Right lung (tissue), 10 donors: ENCODE measurements at places on chromosomes 5 and 9. TPM values are rescaled to one million over a fixed set of nuclear protein-coding genes. Genes with fewer than 3 reads are reported as not detected.

CLPTM1L gene
- polyA plus RNA-seq = 84.6 TPM

DND1 gene
- polyA plus RNA-seq = not detected

LHX2 gene
- 0.14 TPM for polyA plus RNA-seq

SHC3 gene
- 14.5 TPM for polyA plus RNA-seq

SETD9 gene
- 11.0 TPM for polyA plus RNA-seq

AIF1L gene
- polyA plus RNA-seq = 49.5 TPM

RABGAP1 gene
- 82.0 TPM for polyA plus RNA-seq

DNA sequence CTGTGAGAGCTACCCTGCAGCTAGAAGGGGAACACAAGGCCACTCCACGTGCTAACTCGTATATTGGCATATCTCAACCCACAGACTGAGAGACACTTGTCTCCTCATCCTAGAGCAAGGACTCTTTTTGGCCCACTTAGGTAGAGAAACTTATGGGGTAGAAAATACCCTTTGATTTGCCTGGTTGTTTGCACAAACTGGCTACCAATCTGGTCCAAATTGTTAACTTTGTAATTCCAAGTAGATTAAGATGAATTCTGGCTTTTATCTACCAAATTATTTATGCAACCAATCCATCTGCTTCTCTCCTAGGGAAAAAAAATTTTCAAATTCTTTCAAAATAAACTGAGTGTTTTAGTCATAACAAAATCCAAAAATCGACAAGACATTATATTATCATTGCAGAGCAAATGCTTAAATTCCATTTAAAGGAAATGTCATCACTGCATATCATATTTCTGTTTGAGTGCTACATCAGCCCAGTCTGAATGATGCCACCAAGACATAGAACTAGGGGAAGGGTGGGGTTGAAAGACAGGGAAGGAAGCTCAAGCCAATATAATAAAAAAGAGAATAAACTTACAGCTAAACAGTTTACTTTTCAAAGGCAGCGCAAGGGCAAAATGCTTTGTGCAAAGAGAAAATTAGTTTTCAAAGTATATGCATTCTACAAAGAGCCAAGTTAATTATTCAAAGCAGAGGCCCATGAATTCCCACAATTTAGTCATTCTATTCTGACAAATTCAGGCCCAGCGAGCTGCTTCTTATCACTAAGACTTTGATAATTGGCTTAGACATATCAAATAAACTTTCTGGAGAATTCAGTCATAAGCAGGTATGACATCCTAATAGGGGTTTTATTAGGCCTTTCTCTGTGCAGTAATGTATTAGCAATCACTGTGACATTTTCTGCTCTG is 198.0 kb downstream of the CAAP1 start:
- DNase-seq = no peak

DNA sequence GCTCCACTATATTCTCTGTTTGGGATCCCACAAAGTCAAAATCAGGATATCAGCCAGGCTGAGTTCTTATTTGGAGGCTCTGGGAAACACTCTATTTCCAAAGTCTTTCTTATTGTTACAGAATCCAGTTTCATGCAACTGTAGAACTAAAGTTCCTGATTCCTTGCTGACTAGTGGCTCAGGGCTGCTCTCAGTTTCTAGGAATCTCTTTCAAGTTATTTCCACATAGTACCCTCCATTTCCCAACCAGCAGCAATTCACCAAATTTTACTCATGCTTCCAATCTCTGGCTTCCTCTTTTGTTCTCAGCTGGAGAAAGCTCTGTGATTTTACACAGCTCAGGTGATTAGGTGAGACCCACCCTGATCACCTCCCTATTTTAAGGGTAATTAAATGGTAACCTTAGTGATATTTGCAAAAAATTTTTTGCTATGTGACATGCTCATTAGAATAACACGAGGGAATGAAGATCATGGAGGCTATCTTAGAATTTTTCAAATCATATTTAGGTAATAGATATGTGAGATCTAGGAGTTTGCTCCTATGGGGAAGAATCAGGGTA is 794.9 kb upstream of the ARRDC3 start:
- DNase-seq = no peak

DNA sequence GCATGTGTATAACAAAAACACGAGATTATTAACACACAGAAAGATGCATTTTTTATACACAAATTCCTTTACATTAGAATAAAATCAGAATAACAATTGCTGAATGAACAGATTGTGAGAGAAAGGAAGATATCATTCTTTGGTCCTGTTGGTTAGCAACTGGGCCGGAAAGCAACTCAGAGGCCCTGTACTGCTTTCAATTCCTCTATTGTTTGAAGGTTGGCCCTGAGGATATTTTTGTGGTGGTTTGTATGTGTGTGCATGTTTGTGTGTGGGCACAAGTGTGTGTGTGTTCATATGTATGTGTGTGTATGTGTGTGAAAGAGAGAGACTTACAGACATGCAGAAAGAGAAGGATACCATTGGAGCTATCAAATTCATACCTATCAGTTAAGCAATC is 356.8 kb upstream of the DMAC1 start:
- no peak for DNase-seq

DNA sequence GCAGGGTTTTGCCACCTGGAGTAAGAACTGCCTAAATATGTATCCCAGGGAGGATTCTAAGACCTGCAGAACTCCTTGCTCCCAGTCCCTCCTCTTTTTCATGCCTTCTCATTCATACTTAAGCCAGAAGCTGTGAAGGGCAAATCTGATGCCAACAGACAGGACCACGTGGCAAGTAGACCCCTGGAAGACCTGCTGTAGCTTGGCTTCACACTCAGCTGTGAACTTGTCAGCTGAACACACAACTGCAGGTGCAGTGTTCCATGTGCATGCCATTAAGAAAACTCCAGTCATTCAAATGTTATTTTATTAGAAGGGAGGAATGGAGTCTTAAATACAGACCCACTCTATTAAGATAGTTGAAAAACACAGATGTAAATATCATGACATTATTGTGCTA is 79.3 kb upstream of the AGXT2 start:
- DNase-seq = no peak

DNA sequence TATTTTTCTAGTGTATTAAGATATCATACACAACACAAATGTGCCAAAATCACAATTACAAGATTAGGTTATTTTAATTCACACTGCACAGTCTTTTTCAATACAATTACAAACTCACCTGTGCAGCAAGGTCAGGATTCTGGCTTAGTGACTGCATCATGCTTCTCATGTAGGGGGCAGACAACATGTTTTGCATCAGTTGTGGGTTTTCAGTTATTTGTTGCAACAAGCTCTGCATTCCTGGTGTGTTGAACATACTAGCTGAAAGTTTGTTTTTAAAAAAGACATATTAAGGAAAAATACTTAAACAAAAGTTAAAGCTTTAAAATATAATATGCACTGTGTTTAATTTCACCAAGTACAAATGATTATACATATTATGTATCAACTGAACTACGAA is 38.7 kb downstream of the UBQLN1 start:
- no peak for DNase-seq

DNA sequence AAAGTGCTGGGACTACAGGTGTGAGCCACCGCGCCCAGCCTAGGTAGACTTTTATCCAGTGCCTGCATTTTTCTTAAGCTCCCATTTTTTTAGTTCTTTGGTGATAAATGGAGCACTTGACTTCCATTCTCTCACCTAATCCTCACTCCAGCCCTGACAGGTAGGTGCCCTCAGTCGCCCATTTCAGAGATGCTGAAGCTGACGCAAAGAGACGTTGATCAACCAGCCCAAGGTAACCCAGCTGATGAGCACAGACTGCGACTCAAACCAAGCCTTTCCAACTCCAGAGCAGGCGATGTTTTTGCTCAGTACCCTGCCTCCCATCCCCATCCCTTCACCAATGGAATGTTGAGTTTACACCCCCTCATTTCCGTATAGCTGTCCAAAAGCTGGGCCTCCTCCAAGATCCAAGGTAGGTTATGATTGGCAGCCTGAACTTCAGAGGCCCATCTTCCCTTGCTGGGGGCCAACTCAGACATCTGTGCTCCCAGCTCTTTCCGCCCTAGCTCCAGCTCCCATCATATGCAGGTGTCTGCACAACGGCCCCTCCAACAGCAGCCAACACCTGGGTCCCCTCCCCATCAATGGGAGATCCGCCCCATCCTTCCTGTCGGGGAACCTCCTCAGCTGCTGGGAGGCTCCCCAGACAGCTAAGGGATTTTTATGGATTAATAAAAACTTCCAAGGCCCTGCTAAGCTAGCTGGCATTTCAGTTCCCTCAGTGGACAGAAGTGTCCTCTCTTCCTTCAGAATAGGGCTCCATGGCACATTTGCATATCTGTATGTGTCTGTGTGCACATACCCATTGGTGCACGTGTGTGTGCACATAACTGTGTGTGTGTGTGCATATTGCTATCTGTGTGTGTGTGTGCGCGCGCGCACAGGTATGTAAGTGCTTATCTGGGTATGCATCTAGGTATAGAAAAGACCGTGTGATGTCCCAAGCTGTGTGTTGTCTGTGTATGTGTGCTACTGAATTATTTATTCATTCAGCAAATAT is 39.3 kb upstream of the VDAC1 start:
- DNase-seq = no peak

GRCh38 chr9:79284081-79284480 is 287.7 kb upstream of the TLE4 start:
- no peak for DNase-seq

- DNase-seq = no peak
Measured at GRCh38 chr5:149118463-149118862, 22.8 kb upstream of the ABLIM3 start.

- DNase-seq = no peak
Measured at GRCh38 chr5:147746986-147747385, 35.5 kb downstream of the JAKMIP2 start.

DNA sequence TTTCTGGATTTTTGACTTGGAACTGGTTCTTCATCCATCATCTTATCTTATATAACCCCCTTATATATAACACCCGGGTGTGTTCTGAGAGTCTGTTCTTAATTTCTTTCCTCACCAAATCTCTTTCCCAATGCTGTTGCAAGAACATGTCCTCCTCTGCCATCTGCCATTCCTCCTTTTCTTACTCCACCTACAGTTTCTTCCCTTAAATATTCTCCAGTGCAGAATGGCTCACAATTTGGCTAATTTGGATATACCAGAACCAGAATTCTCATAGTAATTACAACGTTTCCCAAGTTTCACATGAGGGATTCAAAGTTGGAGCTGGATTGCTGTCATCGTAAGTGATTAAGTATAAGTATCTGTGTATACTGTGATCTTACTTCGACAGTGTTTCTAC is 28.0 kb downstream of the SKP2 start:
- no peak for DNase-seq

GRCh38 chr5:66273121-66273520 is 129.0 kb downstream of the SREK1 start:
- DNase-seq = no peak

- DNase-seq = no peak
Measured at GRCh38 chr5:141864371-141865370, 13.5 kb downstream of the PCDH1 start.

DNA sequence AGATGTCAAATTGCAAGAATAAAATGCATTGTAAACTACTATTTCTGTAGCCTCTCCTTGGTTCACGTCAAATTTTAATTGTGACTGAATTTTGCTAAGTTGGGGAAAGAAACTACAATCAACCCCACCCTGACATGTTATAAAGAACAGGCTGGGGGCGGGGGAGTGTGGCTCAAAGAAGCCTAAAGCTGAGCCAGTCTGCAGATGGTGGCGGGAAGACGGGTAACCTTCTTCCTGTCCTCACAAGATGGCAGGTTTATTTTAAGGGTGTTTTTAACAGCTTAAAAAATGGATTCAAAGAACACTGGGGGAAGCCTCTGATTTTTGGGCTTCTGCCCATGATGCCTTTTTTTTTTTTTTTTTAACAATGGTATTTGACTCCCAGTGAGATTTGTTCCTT is 68.5 kb upstream of the MELK start:
- no peak for DNase-seq

DNA sequence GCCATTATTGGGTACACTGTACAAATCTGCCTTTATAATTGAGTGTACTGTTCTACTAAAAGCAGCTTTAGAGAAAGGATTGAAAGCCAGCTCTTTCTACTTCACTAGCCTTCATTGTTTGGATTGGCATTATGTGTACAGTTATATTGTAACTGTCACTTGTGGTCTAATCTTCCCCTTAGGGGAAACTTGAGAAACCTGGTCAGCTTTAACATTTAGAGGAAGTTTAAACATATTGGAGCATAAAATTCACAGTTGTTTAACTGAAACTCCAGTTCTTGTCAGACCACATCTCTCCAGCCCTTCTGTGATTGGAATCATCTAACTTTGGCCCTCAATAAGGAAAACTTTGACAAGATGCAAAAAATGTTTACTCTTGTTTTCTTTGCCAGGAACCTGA is 24.6 kb downstream of the PIK3R1 start:
- DNase-seq = no peak

- DNase-seq = no peak
Measured at GRCh38 chr5:14674983-14675854, 10.7 kb downstream of the OTULIN start.

DNA sequence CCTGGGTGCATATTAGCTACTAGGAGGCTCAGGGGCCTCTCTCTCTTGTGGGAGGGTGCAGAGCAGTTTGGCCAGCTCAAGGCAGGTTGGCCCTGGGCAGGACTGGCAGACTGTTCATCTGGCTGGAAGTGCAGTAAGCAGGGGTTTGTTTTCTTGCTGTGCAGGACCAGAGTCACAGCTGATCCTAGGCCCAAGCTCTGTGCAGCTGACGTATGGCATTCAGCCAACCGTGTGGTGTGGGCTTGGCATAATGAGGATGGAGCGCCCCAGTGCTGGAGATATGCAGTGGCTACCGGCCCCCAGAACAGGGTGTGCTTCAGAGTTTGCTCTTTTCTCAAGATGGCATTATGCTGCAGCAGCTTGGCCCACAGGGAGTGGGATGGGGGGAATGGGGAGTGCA is 31.0 kb upstream of the PHF24 start:
- DNase-seq = no peak

GRCh38 chr5:76144513-76145274 is 61.5 kb downstream of the SV2C start:
- no peak for DNase-seq
